ENCODE measurements at places on chromosomes 2 and 18.

DNA sequence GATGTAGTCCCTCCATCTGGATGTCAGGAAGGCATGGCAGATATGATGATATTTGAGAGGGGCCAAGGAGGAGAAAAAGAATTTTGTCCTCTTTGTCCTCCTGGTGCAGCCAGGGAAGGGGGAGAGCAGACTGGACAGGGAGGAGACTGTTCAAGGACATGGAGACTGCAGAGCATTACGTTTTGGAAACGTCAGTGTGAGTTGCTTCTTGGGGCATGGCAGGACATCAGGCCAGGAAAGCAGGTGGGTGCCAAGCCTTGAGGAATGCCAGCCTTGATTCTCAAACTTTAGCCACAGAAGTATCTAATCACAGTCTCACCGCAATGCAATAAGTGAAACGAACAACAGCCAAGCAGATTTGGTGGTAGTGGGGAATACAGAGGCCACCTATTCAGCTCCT, 66.2 kb downstream of the BMP10 start:
- DNase-seq = no peak

DNA sequence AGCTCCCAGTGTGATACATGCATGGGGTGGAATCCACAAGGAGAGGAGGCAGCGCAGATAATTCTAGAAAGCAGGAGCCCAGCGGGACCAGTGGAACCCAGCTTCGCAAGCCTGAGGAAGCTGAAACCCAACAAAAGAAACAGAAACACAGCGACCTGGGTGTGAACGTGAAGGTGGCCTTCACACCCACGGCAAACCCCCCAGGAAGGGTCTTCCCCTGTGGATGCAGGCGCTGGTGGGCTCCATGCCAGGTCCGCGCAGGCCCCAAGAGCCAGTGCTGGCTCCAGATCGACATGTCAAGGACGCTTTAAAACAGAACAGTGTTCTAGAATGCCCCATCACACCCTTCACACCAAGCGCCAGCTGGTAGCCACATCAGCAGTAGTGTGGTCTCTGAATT, 22.1 kb downstream of the KIF1A start:
- DNase-seq = no peak

- DNase-seq = no peak
Measured at GRCh38 chr2:180507028-180507427, 473.4 kb upstream of the UBE2E3 start.

GRCh38 chr2:169839954-169840746, 12.9 kb downstream of the UBR3 start:
- no peak for DNase-seq

GRCh38 chr18:42480441-42480840, 525.4 kb downstream of the PIK3C3 start:
- peak; percentile 52 for DNase-seq

DNA sequence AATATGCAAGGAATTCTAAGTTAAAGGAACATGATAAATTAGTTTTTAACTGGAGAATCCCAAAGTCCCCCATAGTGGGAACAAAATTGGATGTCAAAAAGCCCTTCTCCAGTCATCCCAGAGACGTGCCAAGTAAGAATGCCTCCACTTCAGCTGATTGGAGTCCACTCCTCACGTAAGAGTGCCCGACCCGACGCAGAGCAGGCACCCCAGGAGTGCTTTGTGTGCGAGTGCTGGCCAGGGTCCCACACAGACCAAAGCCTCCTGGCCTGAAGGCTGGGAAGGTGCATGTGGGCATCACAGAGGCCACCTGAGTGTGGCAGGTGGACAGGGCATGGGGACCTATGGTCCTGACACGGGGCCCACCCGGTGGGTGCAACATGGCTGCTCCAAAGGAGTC, 183.5 kb downstream of the GLI2 start:
- DNase-seq = no peak

DNA sequence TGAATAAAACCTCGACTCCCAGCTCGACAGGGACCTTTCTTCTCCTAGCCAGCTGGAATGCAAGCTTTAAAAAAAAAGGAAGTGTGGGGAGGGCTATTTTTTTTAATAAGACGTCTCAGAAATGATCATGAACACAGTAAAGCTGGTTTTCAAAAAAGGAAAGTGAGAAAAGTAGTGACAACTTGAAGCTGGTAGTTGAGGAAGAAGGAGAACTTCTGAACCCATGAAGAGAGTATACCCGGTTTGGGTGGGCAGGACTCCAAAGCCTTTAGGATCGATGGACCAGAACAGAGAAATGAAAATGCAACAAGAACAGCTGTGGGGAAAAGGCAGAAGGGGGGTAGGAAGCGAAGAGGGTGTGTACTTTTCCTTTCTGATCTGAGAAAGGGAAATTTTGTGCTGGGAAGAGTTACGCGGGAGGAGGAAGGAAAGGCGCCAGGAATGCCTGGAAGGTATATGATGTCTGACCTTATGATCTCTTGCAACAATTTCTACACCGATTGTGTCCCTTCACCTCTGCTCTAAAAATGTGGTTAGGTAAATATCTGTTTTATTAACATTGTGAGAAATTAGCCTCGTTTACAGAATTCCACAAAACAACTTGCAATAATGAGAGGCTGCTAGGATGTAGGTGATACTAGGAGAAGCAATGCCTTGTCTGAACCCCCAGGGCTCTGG, 22.6 kb upstream of the CYP1B1 start:
- DNase-seq = no peak

All from NCI-H1417 treated with DMSO at 0.1 percent for 48 hours (cell line).